ENCODE measurements at places on chromosomes 2 and 18.

- H3K27me3 ChIP-seq = no peaks in the 10 kb centered on the region
- no peak for DNase-seq
- H3K27ac ChIP-seq = no peak overlapping the region
- H3K36me3 ChIP-seq = no peaks in the 10 kb centered on the region
Measured at GRCh38 chr2:202508686-202509085, 126.1 kb upstream of the FAM117B start.

DNA sequence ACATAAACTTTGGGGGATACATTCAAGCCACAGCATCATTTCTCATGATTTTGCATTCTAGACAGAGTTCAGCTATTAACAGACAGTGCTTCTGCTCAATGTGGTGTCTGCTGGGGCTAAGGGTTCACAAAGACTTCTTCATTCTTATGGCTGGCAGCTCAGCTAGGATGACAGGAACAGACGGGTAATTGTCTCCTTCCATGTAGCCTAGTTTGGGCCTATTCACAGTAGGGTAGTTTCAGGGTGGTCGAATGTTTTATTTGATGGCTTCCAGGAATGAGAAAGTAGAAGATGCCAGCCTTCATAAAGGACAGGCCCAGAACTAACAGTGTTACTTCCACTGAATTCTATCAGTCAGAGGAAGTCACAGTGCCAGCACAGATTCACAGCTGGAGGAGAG, 26.0 kb upstream of the BCL2L11 start:
- H3K36me3 ChIP-seq = no peaks in the 10 kb centered on the region
- no peak overlapping the region for H3K4me3 ChIP-seq
- no peak for DNase-seq
- no peaks in the 10 kb centered on the region for H3K4me1 ChIP-seq
- H3K27ac ChIP-seq = no peak overlapping the region

DNA sequence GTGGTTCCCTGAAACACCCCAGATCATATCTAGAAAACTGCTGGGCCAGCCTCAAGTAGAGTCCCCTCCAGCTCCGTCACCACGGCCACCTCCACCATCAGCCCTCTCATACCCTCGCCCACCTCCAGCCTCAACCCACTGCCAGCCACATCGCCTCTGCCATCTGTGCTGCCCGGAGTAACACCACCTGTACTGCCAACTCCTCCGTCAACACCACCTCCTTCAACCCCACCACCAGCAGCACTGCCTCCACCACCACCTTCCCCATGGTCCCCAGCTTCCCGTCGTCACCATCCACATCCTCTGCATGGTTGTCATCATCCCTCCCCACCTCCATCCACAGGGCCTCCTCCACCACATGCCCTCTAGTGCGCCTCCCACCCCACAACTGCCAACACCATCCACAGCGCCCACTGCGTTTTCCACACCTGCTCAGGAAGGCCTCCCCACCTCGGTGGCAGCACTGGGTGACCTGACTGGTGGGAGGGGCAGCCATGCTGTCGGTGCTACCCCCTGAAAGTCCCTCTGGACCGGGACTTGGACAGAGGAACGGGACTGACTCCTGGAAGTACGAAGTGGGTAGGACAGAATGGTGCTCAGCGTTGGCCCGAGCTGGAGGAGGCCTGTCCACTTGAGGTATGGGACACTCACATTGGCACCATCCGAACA, 1.6 kb downstream of the SNED1 start:
- peaks cover 51% of the 10 kb centered on the region for H3K36me3 ChIP-seq
- no peaks in the 10 kb centered on the region for H3K27me3 ChIP-seq
- peak; percentile 11 for DNase-seq
- H3K27ac ChIP-seq = peak overlapping the region; percentile 94

DNA sequence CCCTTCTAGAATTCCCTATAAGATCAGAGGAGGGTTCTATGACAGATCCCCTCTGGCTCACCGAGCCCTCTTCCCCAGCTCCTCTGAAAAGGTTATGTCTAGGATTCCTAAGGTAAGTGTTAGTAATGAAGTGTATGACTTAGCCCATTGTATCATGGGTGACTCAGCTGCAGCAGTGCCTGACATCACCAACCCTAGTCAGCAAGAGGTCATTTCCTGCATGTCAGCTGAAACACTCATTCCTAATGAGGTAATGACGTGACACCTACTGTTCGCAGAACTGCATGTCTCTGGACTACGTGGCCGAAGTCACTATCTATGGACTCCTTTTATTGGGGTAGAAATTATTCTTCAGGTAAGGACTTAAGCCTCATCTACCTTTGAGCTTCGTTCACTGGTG, 196.1 kb upstream of the MYT1L start:
- no peak for DNase-seq
- no peaks in the 10 kb centered on the region for H3K36me3 ChIP-seq
- H3K27me3 ChIP-seq = no peaks in the 10 kb centered on the region
- no peak overlapping the region for H3K27ac ChIP-seq

DNA sequence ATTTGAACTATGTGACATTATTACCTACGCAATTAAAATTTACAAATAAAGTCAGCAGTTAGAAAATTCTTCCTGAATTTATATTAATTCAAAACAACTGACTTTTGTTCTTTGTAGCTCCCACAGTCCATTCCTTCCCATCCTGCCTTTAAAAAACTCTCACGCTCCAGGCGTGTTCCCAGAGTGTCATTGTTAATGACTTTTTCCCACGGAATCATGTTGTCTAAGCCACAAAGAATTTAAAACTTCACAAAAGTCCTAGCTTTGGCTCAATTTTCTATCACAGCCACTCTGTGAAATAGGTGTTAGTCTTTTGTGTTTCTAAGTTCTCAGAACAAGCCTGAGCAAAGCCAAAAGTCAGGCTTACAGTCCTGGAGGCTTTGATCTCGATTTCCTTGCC, 26.5 kb downstream of the SLC1A4 start:
- no peak overlapping the region for H3K27ac ChIP-seq
- H3K4me1 ChIP-seq = no peaks in the 10 kb centered on the region
- DNase-seq = no peak
- no peak overlapping the region for H3K4me3 ChIP-seq
- H3K36me3 ChIP-seq = no peaks in the 10 kb centered on the region

DNA sequence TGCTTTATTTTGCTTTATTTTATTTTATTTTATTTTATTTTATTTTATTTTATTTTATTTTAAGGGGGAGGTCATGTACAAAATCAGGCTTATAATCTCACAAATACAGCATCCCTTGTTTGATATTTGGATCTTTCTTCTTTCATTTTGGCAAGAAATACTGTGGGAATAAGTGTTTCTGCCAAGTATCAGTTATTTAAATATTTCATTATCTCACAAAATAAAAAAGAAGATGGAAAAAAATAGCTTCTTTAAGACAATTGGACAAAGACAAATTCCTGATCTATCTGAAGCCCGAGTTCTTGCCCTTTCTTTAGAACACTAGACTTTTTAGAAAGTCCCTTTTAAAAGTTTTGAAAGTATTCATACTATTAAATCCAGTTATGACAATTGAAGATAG, 560.5 kb upstream of the ZEB2 start:
- H3K4me3 ChIP-seq = no peak overlapping the region
- H3K4me1 ChIP-seq = no peaks in the 10 kb centered on the region
- no peak for DNase-seq
- no peaks in the 10 kb centered on the region for H3K36me3 ChIP-seq

GRCh38 chr2:109527079-109527478, 86.7 kb downstream of the SEPTIN10 start:
- no peak overlapping the region for H3K4me3 ChIP-seq
- no peak for DNase-seq
- H3K4me1 ChIP-seq = peaks cover 18% of the 10 kb centered on the region
- H3K27ac ChIP-seq = no peak overlapping the region

Data from tibial nerve (tissue), 4 donors.